ENCODE measurements at places on chromosomes 3 and 15. TPM values are rescaled to one million over a fixed set of nuclear protein-coding genes. Genes with fewer than 3 reads are reported as not detected.

Gene GP5
- not detected for total RNA-seq

Gene MYZAP
- 25.1 TPM for total RNA-seq

Gene VILL
- 29.1 TPM for total RNA-seq

Gene CLSTN2
- total RNA-seq, result 3.5 TPM

Gene CD80
- total RNA-seq, result not detected

Gene ROBO2
- total RNA-seq, result 3.6 TPM

Gene DPPA2
- total RNA-seq, result not detected

Gene RYR3
- total RNA-seq, result 0.41 TPM

Gene GOLGA8Q
- 2.2 TPM for total RNA-seq

Gene SLC22A13
- total RNA-seq, result not detected

- DNase-seq, result no peak
Observed at GRCh38 chr15:34047893-34048775, 9.1 kb upstream of the AVEN start.

DNA sequence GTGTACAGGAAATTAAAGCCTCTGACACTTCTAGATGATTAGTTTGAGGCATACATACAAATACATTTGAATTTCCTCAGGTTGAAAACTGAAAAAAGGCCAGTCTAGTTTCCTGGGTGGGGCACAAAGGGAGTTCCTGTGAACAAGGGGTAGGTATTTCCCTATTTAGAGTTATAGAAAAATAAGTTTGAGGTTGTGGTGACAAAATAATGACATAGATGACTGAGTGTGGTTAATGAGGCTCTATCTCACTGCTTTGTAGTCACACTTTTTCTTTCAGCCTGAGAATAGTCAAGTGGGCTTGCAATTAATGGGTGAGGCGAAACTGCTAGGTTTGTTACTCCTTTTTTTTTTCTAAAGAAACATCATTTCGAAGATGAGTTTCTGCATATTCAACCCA, 4.3 kb downstream of the SLCO3A1 start:
- no peak for DNase-seq

DNA sequence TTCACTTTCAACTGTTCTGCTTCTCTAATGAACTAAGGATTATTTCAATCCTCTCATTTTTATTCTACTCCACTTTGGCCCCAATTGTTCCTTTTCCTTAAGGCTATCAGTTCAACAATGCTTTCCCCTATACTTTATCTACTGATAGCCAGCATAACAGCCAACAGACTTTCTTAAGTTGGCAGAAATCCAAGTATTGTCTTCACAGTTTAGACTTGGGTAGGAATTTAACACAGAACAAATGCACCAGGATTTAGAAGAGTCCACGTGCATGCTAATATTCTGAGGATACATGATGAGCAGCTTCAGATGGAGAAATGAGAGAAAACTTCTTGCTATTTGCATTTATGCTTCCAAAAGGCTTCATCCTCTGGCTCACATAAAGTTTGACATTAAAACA, 54.8 kb downstream of the FBN1 start:
- DNase-seq, result no peak

DNA sequence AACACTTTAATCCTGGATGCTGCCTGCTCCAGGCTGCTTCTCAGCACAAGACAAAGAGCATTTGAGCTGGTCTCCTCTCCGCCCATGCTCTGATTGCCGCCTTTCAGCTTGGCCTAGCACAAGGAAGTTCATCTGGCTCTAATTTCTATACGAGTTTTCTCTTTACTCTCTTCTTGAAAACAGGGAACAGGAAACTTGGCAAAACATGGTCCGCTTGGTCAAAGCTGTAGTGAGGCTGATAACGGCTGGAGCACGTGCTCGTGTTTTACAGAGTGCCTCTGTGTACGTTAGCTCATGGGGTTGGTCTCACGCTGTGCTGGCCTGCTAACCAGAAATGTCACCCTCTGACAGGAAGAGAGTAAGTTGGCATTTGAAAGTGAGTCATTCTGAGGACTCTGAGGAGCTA, 19.2 kb downstream of the RARRES1 start:
- DNase-seq, result no peak

GRCh38 chr3:147411238-147411814, 2.2 kb downstream of the ZIC1 start:
- no peak for DNase-seq

DNA sequence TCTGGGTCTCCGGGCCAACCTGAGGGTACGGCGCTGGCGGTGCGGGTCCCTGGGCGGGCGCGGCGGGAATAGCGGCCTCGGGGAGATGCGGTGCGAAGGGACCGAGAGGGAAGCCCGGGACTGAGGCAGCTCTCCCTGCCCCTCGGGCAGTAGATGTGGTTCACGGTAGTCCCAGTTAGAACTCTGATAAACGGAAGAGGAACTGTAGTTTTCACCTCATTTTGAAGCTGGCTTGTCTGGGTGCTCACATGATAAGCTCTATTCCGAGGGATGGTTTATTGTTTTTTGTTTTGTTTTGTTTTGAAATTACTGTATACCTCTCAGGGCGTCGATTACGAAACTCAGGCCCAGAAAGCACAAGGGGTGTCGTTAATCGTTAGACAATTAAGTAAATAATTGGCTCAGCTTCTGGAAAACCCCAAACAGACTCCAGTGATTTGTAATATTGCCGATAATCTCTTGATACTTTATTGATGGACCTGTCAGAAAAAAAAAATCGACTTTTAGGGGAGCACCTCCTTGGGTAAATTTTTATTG, 413 bp downstream of the NUSAP1 start:
- DNase-seq, result no peak

- no peak for DNase-seq
Observed at GRCh38 chr3:78754066-78754743, 1013.6 kb downstream of the ROBO1 start.

DNA sequence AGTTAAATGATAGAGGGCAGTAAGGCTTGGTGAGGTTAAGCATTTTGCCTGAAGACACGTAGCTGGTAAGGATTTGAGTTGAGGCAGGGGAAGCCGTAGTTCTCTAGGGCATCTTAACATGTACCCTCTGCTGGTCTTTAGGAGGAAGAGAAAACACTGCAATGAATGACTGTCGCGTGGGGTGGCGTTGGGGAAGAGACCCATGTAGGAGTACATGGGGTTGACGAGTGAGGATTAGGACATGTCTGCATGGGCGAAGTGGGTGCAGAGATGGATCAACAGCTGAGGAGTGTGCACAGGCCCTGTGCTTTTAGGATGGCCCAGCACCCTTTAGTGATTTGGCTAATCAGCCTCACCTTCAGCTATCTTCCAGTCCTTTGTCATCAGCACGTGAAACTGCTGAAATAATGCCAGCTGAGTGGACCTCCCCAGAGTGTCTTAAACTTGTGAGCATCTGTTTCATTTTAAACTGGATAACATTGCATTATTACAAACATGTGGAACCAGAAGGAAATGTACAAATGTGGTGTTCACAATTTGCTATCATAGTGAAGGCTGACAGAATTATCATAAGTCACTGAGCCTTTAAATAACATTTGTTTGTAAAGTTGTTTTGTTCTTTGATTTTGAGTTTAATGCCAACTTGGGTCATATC, 15.3 kb downstream of the P2RY14 start:
- DNase-seq, result no peak

- DNase-seq, result no peak
Observed at GRCh38 chr15:69780981-69781380, 316.7 kb downstream of the TLE3 start.

DNA sequence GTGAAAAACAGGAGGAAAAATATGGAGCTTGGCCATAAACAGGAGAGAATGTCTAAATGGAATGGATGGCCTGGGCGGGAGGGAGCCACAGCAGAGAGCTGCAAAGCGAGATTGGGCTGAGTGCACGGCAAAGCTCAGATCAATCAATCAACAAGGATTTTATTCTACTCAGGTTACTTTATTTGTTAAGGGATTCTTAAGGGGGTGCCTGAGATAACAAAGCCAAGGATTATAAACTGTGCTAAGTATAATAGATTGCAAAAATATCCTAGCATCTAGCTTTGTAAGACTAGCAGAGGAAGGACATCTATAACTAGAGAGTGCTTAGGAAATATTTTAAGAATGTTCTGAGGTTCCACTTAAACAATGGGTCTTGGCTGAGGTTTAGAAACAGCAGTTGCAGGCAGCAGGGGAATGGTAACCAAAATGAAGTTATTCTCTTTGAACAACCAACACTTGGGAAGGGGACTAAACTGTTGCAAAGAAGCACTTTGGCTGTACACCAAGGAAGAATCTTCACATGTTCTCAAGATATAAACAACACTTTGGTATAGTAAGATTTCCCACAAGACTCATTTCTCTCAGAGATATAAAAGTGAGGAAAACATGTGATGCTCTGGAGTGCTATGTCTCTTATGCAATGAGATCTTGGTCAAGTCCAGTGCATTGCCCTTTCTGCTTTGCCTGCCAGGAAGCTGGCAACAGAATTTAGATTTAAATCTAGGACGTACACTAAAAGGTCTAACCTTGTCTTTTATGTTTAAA, 35.5 kb downstream of the TMEM212 start:
- no peak for DNase-seq

DNA sequence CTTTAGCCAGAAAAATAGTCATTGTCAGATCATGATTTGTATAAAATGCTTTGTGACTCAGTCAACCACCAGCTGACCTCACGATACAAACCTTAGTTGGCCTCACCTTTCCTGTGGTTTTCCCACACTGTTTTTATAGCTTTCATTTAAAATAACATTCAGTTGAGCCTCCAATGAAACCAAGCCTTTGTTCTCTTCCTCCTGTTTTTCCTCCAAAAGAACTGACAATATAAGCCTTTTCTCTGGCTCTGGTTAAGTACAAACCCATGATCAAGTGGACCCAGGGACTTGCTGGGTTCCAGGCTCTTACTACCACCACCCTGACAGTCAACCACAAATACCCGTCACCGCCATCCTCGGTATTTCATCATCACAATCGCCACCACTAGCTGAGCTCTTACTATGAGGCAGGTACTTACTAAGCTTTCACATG, 81.7 kb downstream of the TAMM41 start:
- DNase-seq, result no peak

GRCh38 chr3:15630646-15631350, 29.3 kb downstream of the BTD start:
- no peak for DNase-seq

DNA sequence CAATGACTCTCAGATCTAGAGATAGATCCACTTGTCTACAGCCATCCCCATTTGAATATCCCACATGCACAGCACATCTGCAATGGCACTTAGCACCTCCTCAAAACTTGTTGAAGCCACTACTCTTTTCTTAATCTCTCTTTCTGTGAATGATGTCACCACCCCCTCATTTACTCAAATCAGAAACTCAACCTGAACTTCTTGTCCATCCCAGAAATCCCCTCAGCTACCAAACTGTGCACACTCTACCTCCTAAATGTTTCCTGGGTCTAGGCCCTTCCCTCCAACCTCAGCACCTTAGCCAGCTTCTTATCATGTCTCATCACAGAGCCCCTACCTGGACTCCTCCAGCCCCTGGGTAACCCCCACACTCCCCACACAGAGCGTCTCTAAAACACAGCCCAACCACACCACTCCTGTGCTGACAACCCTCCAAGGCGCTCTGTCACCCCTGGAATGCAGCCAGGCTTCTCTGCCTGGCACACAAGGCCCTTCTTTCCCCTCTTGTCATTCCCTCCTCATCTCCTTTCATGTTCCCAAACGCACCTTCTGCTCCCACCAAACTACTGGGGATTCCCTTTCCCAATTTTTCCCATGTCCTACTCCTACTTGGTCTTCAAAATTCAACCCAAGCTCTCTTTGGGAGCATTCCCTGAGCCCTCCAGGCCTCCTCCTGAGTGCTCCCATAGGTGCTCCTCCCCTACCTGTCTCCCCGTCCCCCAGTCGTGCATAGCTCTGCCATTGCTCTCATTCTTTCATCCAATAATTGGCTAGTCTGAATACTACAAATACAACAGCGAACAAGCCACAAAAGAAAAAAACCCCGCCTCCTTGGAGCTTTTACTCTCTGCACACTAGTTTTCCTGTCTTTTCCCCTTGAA, 39.8 kb upstream of the ZBTB38 start:
- DNase-seq, result no peak

DNA sequence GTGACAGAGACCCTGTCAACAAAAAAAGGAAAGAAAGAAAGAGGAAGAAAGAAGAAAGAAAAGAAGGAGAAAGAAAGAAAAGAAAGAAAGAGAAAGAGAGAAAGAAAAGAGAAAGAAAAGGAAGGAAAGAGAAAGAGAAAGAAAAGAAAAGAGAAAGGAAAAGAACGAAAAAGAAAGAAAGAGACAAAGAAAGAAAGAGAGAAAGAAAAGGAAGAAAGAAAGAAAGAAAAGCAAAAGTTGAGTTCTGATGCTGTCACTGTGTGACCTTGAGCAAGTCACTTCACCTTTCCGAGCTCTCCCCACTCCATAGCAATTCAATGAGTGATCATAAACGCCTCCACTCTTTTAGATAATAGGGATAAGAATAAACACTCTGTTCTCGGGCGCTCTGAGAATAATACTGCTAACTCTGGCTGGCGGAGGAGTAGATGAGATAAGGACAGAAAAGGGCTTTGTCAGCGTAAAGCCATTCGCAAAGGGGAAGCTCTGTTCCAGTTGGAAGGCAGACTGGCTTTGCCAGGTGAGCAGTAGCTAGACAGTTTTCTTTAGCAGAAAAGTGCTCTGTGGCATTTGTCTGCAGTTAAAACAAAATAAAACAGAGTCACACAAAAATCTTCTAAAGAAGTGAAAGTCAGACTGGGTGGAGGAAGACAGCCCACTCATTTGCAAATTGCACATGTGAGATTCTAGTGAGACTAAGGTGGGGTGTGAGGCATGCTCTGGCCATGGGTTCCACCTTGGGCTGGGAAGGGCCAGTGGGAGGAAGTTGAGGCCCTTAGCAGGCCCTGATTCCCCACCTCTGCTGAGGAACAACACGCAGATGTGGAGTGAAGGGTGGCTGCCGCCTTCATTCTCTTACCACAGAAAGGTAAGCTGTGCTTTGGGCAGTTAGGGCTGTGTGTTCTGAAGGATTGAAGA, 9.6 kb upstream of the FLNB start:
- DNase-seq, result peak; percentile 77

DNA sequence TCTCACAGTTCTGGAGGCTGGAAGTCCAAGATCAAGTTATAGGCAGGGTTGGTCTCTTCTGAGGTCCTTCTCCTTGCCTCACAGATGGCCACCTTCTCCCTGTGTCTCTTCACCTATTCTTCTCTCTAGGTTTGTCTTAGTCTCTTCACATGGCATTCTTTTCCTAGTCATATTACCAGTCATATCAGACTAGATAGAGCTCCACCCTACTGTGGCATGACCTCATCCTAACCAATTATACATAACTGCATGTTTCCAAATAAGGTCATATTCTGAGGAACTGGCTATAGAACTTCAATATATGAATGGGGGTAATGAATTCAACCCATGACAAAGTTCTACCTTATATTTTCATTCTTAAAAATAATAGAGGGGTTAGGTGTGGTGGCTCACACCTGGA, 196.4 kb upstream of the UBE3A start:
- no peak for DNase-seq

- no peak for DNase-seq
Observed at GRCh38 chr3:8867646-8868045, 95.6 kb downstream of the RAD18 start.

DNA sequence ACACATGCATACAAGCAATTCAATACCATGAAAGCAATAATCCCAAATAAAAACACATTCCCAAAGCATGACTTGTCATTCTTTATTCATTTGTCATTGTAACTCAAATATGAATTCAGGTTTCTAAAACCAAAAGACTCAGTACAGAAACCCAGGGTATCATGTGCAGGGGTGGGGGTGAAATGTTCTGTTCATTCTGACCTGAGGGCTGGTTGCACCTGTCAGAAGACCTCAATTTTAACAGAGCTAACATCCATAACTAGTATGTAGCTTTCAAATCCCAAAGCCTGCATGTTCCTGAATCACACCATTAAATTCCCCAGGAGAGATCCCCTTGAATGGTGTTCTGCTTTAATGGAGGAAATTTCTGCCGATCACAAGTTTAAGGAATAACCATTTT, 738.7 kb downstream of the MCTP2 start:
- DNase-seq, result no peak
